Activated T-cell treated with anti-CD3 and anti-CD28 coated beads, Interleukin-2, amount 50 U/mL, for 4 hours (primary cell): ENCODE measurements at places on chromosomes 11 and 22. TPM values are rescaled to one million over a fixed set of nuclear protein-coding genes. Genes with fewer than 3 reads are reported as not detected.

OR4A16 gene
- total RNA-seq: not detected

SCN4B gene
- total RNA-seq: not detected

TBX1 gene
- not detected for total RNA-seq

- no peak for DNase-seq
These were observed 663.8 kb upstream of the API5 start for GRCh38 chr11:42647993-42648392.

- no peak for DNase-seq
These were observed 318.7 kb downstream of the BUD13 start for GRCh38 chr11:116454020-116454645.

DNA sequence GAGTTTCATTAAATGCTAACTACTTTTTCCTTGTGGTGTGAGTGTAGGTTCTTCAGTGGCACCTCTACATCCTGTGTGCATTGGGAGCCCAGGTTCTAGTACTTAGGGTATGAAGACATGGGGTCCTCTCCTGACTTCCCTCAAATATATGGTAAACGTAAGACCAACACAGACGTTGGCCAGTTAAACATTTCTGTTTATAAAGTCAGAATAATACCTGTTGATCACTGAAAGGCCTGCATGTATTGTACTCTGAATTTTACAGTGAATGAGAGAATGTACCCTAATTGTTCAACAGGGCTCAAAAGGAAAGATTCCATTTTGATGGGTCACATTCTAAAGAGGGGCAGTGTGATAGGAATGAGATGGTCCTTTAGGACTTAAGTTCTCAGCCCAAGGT, 3.2 kb downstream of the RPL27A start:
- no peak for DNase-seq

APOL5 gene
- total RNA-seq: not detected

GRCh38 chr11:64250415-64251015, 815 bp upstream of the PLCB3 start:
- no peak for DNase-seq

DNA sequence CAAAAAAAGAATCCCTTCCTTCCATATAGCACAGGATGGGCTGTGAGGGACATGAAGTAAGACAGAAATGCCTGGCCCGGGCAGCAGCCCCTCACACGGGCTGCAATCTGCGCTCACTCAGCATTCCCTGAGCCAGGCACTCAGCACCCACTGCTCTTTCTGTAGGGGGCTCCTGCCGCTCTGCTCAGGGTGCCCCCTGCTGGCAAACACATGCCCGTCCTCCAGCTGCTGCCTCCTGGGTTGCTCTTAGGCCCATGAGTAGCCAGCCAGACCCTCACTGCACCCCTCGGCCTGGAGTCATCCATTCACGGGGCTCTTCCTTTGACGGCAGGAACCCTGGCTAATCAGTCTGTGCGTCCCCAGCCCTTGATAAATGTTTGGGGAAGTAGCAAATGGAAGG, 6.9 kb downstream of the MCAT start:
- peak; percentile 33 for DNase-seq

- no peak for DNase-seq
These were observed 126.3 kb downstream of the C11orf91 start for GRCh38 chr11:33574331-33574730.

- DNase-seq: no peak
These were observed 59.4 kb upstream of the CD44 start for GRCh38 chr11:35079611-35080010.

TMEM191B gene
- 0.22 TPM for total RNA-seq
